Osteocyte (in vitro differentiated cells): ENCODE measurements at places on chromosomes 5 and 9. TPM values are rescaled to one million over a fixed set of nuclear protein-coding genes. Genes with fewer than 3 reads are reported as not detected.
A peak's percentile ranks its signal among the peaks of the same experiment; 100 is the strongest.

GRCh38 chr9:97831843-97832636 lies 21.0 kb upstream of the FOXE1 start:
- peaks cover 71% of the 10 kb centered on the region for H3K27me3 ChIP-seq
- H3K4me1 ChIP-seq: no peaks in the 10 kb centered on the region
- DNase-seq: peak; percentile 75
- no peak overlapping the region for H3K4me3 ChIP-seq

GRCh38 chr5:52995914-52996313 lies 6.8 kb downstream of the ITGA2 start:
- no peaks in the 10 kb centered on the region for H3K36me3 ChIP-seq
- H3K4me3 ChIP-seq: no peak overlapping the region
- H3K27ac ChIP-seq: no peak overlapping the region
- no peak for DNase-seq
- no peaks in the 10 kb centered on the region for H3K4me1 ChIP-seq

DNA sequence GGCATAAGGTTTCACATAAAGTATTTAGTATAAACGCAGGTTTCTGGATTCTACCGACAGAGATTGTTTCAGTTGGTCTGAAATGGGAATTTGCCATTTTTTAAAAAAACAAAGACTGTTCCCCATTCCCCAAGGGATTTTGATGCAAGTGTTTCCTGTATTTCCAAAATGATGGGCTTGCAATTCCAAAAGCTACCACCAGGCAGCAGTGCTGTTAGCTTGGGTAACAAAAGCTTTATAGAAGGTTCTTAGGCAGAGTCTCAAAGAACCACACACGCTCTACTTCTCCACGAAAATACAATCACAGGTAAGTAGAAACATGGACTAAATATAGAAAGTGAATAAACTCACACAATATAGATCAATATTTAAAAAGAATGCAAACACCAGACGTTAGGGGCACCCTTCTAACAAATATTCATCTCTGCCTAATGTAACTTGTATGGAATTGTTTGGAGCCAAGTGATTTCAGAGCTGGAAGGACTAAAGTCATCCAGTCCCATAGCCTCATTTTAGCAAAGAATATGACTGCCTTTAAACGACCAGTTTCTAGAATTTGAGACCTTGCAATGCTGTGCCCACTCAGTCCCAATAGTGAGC lies 154.3 kb downstream of the SPOCK1 start:
- DNase-seq: no peak
- no peak overlapping the region for H3K27ac ChIP-seq
- peaks cover 17% of the 10 kb centered on the region for H3K4me1 ChIP-seq
- H3K36me3 ChIP-seq: peaks cover 5% of the 10 kb centered on the region
- H3K4me3 ChIP-seq: no peak overlapping the region

- DNase-seq: no peak
- no peak overlapping the region for H3K4me3 ChIP-seq
- H3K36me3 ChIP-seq: peaks cover 10% of the 10 kb centered on the region
Observed at GRCh38 chr5:65261499-65261898, 220.2 kb downstream of the ADAMTS6 start.

GRCh38 chr5:113405530-113405929 lies 29.3 kb downstream of the TSSK1B start:
- peaks cover 4% of the 10 kb centered on the region for H3K27me3 ChIP-seq
- H3K4me1 ChIP-seq: no peaks in the 10 kb centered on the region
- H3K4me3 ChIP-seq: no peak overlapping the region
- H3K36me3 ChIP-seq: no peaks in the 10 kb centered on the region

DNA sequence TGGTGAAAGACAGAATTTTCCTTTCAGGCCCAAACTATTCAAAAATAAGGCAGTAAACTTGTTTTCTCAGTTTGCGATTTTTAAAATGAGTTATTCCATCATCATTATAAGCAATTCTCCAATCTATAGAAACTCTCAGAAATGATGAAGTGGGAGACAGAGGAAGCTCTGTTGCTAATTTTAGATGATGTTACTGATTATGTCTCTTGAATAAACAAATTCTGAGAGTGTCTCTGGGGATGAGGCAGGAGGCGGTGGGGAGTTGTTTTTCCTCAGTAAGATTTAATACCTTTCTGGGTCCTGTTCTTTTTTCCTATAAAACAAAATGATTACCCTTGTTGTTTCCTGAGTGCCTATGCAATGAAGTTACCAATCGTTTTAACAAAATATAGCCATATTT lies 43.9 kb upstream of the TEX48 start:
- H3K4me3 ChIP-seq: no peak overlapping the region
- H3K27ac ChIP-seq: no peak overlapping the region
- H3K27me3 ChIP-seq: no peaks in the 10 kb centered on the region
- H3K4me1 ChIP-seq: peaks cover 30% of the 10 kb centered on the region
- no peaks in the 10 kb centered on the region for H3K36me3 ChIP-seq
- no peak for DNase-seq

DNA sequence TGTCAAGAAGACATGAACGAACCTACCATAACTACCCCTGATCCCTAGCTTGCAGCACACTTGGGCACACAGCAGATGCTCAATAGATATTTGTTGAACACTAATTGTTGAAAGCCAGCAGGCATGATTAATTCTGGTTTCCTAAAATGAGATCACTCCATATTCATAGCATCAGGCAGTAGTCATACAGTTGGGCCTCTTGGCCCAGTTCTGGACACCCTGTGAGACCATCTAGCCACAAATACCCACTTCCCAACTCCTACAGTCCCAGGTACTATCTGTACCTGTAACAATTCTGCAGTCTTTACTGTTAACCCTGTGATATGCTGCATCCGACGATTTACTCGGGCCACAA lies 24.2 kb downstream of the P4HA2 start:
- peaks cover 9% of the 10 kb centered on the region for H3K4me1 ChIP-seq
- H3K27me3 ChIP-seq: no peaks in the 10 kb centered on the region
- DNase-seq: peak; percentile 25
- H3K4me3 ChIP-seq: no peak overlapping the region
- peaks cover 62% of the 10 kb centered on the region for H3K36me3 ChIP-seq

DNA sequence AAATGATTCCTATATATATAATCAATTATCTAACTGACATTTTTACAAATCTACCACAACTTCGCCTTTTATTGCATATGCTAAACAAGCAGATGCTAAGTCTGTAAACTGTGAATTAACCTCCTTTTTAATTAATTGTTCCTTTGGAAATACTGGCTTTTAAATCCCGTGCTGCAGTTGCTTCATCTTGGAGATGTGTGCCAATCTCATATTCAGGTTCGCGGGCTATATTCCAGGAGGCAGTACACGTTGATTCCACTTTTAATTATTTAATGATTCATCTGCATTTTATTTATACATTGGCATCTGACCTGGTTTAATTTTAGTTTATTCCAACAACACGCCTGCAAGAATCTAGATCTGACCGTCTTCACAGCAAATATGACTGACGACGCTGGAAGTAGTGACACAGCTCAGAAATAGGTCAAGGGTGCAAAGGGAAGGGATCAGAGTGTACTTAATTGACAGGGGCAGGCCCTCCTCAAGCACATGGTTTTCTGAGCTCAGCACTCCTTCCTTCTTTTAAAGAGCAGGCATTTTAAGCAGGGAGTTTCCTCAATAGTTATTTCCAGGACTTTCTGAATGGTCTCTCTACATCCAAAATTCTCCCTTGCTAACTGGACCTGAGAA lies 125.2 kb downstream of the GLIS3 start:
- no peaks in the 10 kb centered on the region for H3K36me3 ChIP-seq
- no peaks in the 10 kb centered on the region for H3K27me3 ChIP-seq
- no peak overlapping the region for H3K27ac ChIP-seq
- no peak for DNase-seq
- H3K4me1 ChIP-seq: peaks cover 14% of the 10 kb centered on the region

GRCh38 chr5:14161825-14162556 lies 18.8 kb downstream of the TRIO start:
- peak overlapping the region; percentile 11 for H3K27ac ChIP-seq
- no peaks in the 10 kb centered on the region for H3K27me3 ChIP-seq
- H3K36me3 ChIP-seq: peaks cover 9% of the 10 kb centered on the region
- DNase-seq: no peak

GRCh38 chr5:102278231-102278630 lies 17.9 kb downstream of the SLCO4C1 start:
- H3K36me3 ChIP-seq: no peaks in the 10 kb centered on the region
- no peak for DNase-seq
- H3K4me1 ChIP-seq: no peaks in the 10 kb centered on the region
- no peak overlapping the region for H3K27ac ChIP-seq

DNA sequence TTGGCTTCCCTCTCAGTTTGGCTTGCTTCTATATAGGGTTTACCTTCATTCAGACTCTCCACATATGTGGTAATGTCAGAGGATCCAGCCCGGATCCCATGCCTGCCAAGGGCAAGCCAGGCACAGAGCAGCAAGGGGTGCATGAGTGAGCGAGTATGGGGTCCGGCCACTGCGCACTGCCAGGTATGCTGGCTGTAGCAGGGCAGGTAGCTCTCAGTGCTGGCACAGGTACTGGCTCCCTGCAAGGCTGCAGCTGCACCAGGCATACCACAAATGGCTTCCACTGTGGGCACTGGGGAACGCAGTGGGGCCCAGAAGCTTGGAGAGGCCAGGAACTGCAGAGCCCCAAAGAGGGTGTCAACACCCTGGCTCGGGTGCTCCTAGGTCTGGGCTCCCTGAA lies 86.2 kb downstream of the GIN1 start:
- H3K36me3 ChIP-seq: peaks cover 13% of the 10 kb centered on the region
- no peaks in the 10 kb centered on the region for H3K4me1 ChIP-seq
- no peaks in the 10 kb centered on the region for H3K27me3 ChIP-seq
- H3K4me3 ChIP-seq: no peak overlapping the region
- H3K27ac ChIP-seq: no peak overlapping the region
- no peak for DNase-seq

GRCh38 chr5:153159616-153160015 lies 330.9 kb upstream of the GRIA1 start:
- H3K27ac ChIP-seq: no peak overlapping the region
- peaks cover 15% of the 10 kb centered on the region for H3K4me1 ChIP-seq
- no peaks in the 10 kb centered on the region for H3K36me3 ChIP-seq
- peaks cover 7% of the 10 kb centered on the region for H3K27me3 ChIP-seq
- no peak overlapping the region for H3K4me3 ChIP-seq

- H3K27me3 ChIP-seq: no peaks in the 10 kb centered on the region
- H3K36me3 ChIP-seq: peaks cover 10% of the 10 kb centered on the region
- peaks cover 17% of the 10 kb centered on the region for H3K4me1 ChIP-seq
- no peak for DNase-seq
Observed at GRCh38 chr5:77129391-77129990, 42.4 kb upstream of the ZBED3 start.

DNA sequence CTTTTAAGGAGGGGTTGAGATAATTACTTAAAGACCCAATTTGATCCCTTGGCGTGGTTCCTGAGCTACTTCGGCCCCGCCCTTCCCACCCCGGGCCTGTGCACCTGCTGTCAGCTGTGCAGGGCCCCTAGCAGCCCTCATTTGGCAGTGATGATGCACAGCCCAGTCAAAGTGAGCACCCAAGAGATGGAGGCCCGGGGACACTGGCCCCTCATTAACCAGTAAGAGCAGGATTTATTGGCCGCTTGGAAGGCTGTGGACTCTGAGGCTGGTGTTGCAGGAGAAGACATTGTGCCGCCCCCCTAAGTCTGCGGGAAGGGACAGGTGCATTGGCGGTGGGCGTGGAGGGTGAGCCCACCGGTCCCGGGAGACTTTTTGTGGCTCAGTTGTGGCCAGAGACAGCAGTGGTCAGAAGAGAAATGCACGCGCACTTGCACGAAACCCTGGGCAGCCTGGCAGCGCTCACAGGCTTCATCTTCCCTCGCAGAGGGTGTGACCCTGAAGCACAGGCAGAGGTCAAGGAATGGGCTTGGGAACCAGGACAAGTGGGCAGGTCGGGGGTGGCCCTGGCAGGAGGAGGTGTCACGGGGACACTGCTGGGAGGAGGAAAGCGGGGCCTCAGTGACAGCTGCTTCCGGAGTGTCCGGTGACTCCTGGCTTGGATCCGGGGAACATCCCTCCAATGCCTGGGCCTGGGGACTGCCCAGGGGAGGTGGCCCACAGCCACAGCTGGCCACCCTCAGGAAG lies 74.0 kb upstream of the RXRA start:
- peaks cover 15% of the 10 kb centered on the region for H3K27me3 ChIP-seq
- no peak for DNase-seq
- no peak overlapping the region for H3K27ac ChIP-seq
- no peak overlapping the region for H3K4me3 ChIP-seq
- no peaks in the 10 kb centered on the region for H3K4me1 ChIP-seq

DNA sequence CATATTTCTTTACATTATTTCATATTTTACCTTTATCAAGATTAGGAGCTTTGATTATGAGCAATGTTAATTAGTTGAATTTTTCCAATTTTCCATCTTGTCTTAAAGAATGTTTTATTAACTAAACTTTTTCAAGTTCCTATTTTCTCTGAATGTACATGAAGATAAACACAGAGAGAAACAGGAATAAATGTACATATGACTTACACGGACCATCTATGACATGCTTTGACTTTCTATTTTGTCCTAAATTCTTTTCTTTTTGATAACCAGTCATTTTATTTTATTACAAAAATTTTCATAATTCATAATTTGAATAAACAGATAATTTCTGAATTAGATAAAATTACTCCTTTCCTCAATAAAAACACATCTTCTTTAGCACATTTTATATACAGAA lies 1038.8 kb upstream of the ARRDC3 start:
- no peak overlapping the region for H3K27ac ChIP-seq
- H3K27me3 ChIP-seq: no peaks in the 10 kb centered on the region
- DNase-seq: no peak

- DNase-seq: no peak
- H3K36me3 ChIP-seq: no peaks in the 10 kb centered on the region
- H3K27ac ChIP-seq: no peak overlapping the region
- H3K4me1 ChIP-seq: peaks cover 3% of the 10 kb centered on the region
Observed at GRCh38 chr9:101601904-101602765, 7.4 kb upstream of the PPP3R2 start.

- no peaks in the 10 kb centered on the region for H3K36me3 ChIP-seq
- H3K4me3 ChIP-seq: no peak overlapping the region
- DNase-seq: no peak
- H3K4me1 ChIP-seq: no peaks in the 10 kb centered on the region
Observed at GRCh38 chr5:180120237-180121101, 48.9 kb upstream of the RNF130 start.

DNA sequence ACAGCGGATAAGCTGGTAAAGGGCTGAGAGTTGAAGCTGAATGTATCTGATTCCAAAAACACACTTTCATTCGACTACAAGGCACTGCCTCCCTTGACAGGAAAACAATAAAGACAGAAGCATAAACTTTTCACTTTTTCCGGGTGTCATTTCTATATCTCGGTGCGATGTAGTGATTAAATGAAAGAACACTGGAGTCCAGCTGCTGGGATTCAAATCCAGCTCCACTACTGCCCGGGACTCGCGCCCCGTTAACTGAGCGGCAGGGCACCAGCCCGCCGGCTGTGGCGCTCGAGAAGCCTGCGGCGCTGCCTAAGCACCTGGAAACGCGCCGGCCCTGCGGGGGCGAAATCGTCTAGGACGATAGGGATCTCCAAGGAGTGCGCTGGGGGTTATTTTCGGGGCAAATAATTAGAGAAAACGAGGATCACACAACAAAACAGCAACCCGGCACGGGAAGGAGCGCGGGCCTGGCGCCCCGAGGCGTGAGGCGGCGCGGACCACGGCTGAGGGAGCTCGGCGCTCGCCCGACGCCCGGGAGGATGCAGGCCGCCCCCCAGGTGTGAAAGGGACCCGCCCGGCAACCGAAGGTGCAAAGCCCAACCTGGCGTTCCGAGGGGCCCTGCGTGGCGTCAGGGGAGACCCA lies 837 bp downstream of the UIMC1 start:
- peak overlapping the region; percentile 94 for H3K4me3 ChIP-seq
- peak overlapping the region; percentile 99 for H3K27ac ChIP-seq
- peaks cover 26% of the 10 kb centered on the region for H3K4me1 ChIP-seq
- H3K36me3 ChIP-seq: no peaks in the 10 kb centered on the region

QRFP gene
- not detected in 2 replicates for total RNA-seq

PCDHB5 gene
- total RNA-seq: 6.4 and 7.5 TPM in 2 replicates

PLPPR1 gene
- not detected in 2 replicates for total RNA-seq

GPR150 gene
- 0.16 and 0.21 TPM in 2 replicates for total RNA-seq

POU5F2 gene
- total RNA-seq: 1.0 and 1.2 TPM in 2 replicates

LIFR gene
- 8.1 and 8.9 TPM in 2 replicates for total RNA-seq

PCDHB13 gene
- 2.2 and 2.4 TPM in 2 replicates for total RNA-seq

SOX30 gene
- not detected in 2 replicates for total RNA-seq

C5orf52 gene
- not detected in 2 replicates for total RNA-seq

OTULINL gene
- total RNA-seq: 0.73 and 1.3 TPM in 2 replicates
